ENCODE measurements at places on chromosomes 3 and 15. TPM values are rescaled to one million over a fixed set of nuclear protein-coding genes. Genes with fewer than 3 reads are reported as not detected.

- DNase-seq = no peak
These were observed 55.8 kb upstream of the FAM98B start for GRCh38 chr15:38398134-38398533.

DNA sequence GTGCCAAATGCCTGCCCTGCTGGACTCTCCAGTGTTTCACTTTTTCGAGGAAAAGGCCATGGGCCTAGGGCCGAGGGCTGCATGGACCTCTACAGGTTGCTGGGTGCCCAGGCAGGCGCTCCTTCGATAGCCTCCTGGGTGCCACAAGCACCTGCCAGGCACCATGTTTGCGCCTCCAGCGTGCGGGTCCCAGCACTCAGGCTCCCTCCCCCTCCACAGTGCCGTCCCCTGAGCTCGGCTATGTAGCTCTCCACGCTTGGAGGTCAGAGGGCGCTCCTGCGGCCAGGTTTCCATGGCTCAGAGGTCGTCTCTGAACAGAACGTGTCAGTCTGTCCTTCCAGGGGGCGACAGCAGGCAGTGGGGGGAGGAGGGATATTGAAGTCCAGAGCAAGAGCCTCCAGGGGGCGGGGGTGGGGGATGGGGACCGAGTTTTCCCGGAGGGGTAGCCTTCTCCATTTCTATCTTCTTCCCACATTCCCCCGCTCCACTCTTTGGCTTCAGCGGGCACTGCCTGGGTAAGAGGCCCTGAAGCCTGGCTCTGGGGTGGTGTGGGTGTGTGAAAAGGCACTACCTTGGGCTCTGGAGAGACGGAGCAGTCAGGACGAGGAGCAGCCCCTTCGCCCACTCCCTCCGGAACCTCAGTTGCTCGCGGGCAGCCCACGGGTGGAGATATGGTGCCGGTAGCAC is 3.6 kb downstream of the ONECUT1 start:
- DNase-seq = no peak

GRCh38 chr3:27714692-27715453 is 7.2 kb downstream of the EOMES start:
- DNase-seq = no peak

Gene C2CD4A
- 0.11 TPM for total RNA-seq

Gene TMEM43
- 84.1 TPM for total RNA-seq

GRCh38 chr15:44545913-44546802 is 9.2 kb downstream of the EIF3J start:
- DNase-seq = no peak

GRCh38 chr15:66963710-66964109 is 101.7 kb upstream of the SMAD3 start:
- no peak for DNase-seq

Gene DMXL2
- 116 TPM for total RNA-seq

DNA sequence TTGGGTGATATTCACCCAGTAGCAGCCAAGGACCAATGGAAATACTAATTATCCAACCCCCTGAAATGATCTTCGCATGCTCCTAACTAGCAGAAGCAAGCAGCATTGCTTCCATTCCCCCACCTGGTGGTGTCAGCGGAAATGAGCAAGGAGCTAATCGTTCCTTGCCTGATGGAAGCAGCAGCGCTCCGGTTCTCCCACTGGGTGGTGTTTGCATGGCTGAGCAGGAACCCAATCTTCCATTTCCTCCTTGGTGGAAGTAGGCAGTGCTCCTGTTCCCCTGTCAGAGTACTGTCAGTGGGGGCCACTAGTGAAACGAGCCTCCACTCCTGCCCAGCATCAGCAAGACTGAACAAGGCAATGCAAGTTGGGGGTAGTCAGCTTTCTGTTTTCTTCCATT is 311.5 kb downstream of the CACNA2D3 start:
- no peak for DNase-seq
